ENCODE measurements at places on chromosomes 5 and 9. TPM values are rescaled to one million over a fixed set of nuclear protein-coding genes. Genes with fewer than 3 reads are reported as not detected.

EIF4E1B gene
- 1.6 TPM for total RNA-seq

F2R gene
- 27.2 TPM for total RNA-seq

PHF24 gene
- total RNA-seq: 0.15 TPM

MYOZ3 gene
- 0.33 TPM for total RNA-seq

PCDHGA3 gene
- 5.9 TPM for total RNA-seq

CDC20B gene
- not detected for total RNA-seq

DNA sequence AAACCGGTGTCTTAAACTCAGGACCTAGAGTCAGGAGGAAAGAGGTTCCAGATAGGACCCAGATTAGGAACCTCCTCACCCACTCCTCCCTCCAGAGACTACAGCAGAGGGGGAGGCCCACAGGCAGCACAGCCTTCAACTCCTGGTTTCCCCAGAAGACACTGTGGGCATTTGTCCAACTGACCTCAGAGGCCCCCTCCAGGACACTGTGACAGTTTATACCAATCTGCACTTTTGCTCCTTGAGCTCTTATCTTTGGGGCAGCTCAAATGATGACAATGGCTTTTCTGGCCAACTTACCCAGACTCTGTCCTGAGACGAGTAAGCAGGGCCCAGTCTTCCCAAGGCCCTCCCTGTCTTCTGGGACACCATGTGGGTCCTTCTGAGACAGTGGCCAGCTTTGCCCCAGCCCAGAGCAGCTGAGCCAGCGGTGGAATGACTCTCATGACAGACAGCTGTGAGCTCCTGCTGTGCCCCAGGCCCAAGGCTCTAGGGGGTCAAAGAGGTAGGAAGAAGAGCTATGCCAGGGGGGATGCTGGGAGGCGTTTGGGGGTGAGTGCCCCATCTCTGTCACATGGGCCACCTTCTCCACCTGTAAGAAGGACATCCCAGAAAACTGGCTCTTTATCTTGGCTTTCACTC, 14.3 kb downstream of the OR2V2 start:
- no peak for DNase-seq

- DNase-seq: no peak
These were observed 43.3 kb downstream of the NCS1 start for GRCh38 chr9:130215341-130216119.

GRCh38 chr5:114729986-114730385, 368.1 kb downstream of the KCNN2 start:
- no peak for DNase-seq

GRCh38 chr9:15352306-15352705, 45.3 kb upstream of the TTC39B start:
- no peak for DNase-seq

DNA sequence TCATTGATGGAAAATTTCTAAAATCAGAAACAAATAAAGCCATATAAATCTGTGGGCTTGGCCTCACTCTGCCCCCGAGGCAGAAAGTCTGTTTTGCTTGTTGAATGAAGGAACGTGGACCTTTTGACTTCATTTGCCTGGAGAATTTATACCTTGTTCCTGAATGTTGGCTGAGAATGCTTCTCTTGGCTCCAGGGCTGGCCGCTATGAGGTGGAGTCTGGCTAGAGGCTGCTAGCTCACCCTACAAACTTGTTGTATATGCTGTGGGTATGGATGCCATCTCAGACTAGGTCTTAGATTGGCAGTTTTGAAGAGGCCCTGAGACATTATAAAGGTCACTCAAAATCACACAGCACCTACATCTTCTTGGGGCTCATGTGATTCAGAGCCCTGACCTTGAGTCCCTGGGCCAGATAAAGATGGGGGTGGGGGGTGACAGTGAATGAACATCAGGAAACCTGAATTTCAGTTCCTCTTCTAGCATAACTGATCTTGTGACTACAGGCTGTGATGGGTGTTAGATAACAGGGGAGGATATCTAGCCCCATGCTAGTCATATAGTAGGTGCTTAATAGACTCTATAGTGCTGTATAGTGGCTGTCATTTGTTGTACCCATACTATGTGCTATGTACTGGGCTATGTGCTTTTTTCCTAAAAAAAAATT, 2.8 kb downstream of the GM2A start:
- DNase-seq: no peak
